Stimulated activated CD8-positive, alpha-beta memory T cell treated with anti-CD3 and anti-CD28 coated beads, Interleukin-2, amount 100 ng/mL, for 1 hour (primary cell): ENCODE measurements at places on chromosomes 5 and 9.

DNA sequence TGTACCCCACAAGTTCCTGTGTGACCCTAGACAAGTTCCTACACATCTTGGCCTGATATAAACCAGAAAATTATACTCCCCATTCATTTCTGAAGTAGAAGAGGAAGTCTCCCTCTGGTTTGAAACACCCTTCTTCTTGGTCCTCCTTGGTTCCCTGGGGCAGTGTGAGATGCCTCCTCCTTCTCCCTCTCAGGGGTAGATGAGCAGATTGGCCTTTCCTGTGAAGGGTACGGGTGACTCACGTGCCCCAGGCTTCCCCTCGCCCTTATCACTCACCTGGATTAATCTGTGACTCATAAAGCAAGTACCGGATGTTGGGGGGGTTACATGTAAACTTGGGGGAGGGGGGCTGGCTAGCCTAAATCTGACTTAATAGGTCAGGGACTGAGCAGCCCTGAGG is 11.1 kb upstream of the AQP3 start:
- DNase-seq, result peak; percentile 50

- no peak for DNase-seq
Measured at GRCh38 chr9:85451680-85452079, 290.1 kb downstream of the AGTPBP1 start.

DNA sequence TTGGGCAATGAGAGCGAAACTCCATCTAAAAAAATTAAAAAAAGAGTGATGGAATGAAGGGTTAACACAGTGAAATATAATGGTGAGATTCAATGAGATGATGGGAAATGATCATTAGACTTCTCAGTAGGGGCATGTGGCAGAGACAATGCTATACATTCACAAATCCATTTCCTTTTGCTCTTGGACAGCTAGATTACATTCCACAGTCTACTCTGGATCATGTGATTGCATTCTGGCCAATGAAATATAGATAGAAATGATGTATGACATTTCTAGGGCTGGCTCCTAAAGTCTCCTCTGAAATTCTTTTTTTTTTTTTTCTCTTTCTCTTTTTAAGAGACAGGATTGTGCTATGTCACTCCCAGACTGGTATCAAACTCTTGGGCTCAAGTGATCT is 3.8 kb upstream of the GALT start:
- no peak for DNase-seq

GRCh38 chr5:12883395-12883794 is 979.1 kb upstream of the CTNND2 start:
- DNase-seq, result no peak

- no peak for DNase-seq
Measured at GRCh38 chr9:83342006-83342405, 196.2 kb downstream of the FRMD3 start.

- DNase-seq, result no peak
Measured at GRCh38 chr5:57956636-57957035, 474.0 kb upstream of the ACTBL2 start.

- peak; percentile 66 for DNase-seq
Measured at GRCh38 chr9:127927201-127927987, 3.2 kb downstream of the PIP5KL1 start.

- no peak for DNase-seq
Measured at GRCh38 chr5:94618029-94618492, 343 bp downstream of the KIAA0825 start.

GRCh38 chr5:78747055-78747454 is 98.5 kb upstream of the LHFPL2 start:
- no peak for DNase-seq

GRCh38 chr9:18855656-18856055 is 177.4 kb downstream of the SAXO1 start:
- no peak for DNase-seq

DNA sequence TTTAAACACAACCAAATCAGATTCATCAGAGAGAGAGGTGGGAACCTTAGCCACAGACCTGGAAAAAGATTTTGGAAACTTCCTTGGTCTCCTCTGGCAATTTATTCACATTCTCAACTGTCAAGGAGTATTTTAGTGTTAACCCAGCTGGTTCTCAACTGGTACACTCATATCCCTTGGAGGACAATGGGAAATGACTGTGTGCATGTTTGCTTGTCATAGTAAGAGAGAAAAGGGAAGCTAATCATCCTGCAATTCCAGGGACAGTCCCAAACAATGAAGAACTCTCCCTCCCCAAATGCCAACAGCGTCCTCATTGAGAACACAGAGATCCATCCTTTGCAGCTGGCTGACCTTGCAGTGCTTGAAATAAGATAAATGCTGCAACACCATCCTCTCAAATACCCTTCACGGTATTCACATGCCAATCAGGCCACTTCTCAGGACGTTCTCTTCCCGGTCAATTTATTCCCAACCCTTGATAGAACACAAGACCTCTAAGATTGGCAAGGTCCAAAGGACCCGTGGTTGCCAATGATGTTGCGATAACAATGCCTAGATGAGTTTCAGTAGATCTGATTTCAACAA is 75.5 kb downstream of the EPB41L4B start:
- no peak for DNase-seq

GRCh38 chr5:90548069-90548593 is 10.5 kb upstream of the ADGRV1 start:
- DNase-seq, result no peak

DNA sequence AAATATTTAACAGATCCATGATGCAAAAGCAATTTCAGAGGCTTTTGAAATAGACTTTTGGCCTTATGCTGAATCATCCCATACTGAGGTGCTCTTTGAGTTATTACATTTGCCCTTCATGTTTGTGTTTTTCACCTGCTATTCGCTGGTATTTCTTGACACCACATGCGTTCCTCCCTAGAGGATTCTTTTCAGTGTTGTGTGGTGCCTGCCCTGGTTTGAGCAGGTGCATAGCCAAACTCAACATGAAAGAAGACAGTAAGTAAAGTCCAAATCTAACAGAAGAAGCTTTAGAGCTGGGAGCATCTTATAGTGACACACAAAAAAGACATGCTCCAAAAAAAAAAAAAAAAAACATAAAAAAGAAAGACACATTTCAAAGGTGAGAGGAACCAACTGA is 796.3 kb downstream of the SEMA5A start:
- no peak for DNase-seq

DNA sequence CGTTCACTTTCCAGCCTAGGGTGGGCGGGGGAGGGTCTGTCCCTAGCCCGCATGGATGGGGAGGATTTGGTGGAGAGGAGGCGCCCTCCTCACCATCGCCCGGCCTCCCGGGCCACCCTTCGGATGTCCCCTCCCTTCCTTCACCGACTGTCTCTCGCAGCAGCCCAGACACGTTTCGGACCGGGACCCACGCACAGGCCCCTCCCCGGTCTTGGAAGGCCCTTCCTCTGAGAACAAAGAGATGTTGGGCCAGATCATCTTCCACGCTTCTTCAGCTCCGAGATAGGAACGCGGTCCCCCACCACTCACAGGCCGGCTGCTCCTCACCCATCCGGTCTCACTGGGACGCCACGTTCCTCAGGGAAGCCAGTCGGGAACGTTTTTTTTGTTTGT is 640 bp upstream of the DPM2 start:
- DNase-seq, result no peak

GRCh38 chr5:8961219-8961618 is 584.7 kb downstream of the SEMA5A start:
- DNase-seq, result no peak

DNA sequence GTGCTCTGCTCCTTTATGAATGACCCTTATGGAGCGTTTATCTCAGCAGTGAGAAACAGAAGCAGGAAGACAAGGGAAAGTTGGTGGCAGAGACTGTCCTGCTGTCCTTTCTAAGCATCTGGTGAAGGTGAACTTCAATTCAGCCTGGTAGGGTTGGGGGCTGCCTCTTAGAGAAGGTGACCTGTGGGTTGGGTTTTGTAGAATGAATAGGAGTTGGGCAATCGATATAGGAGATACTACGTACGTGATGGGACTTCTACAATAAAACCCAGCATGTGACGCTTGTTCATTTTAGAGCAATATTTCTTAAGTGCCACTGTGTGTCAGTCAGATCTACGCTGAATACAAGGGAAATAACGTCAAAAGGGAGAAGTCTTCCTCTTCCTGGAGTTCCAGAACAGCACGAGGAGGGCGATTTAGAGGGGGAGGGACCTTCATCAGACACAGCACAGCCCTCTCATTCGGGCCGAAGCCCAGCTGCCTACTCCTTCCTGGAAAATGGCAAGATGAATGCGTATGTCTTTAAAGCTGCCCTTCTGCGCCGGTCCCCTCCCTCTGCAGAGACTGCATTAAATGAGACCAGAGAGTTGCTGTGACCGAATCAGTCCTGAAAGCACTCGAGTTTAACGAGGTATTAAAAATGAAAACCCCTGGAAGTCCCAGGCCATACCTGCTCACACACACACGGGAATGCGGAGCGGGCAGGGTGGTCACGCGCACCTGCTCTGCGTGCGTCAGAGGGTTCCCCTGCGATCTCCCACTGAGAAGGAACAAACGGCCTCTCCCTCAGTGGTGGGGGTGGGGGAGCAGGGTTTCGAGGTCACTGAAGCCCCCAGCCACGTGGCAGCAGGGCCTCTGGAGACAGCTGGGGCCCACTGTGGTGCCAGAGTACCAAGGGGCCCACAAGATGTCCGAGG is 85.3 kb upstream of the SARDH start:
- DNase-seq, result no peak

GRCh38 chr9:99106044-99106375 is 1.1 kb downstream of the TGFBR1 start:
- no peak for DNase-seq

GRCh38 chr9:114701988-114702387 is 20.0 kb upstream of the TEX48 start:
- DNase-seq, result no peak

DNA sequence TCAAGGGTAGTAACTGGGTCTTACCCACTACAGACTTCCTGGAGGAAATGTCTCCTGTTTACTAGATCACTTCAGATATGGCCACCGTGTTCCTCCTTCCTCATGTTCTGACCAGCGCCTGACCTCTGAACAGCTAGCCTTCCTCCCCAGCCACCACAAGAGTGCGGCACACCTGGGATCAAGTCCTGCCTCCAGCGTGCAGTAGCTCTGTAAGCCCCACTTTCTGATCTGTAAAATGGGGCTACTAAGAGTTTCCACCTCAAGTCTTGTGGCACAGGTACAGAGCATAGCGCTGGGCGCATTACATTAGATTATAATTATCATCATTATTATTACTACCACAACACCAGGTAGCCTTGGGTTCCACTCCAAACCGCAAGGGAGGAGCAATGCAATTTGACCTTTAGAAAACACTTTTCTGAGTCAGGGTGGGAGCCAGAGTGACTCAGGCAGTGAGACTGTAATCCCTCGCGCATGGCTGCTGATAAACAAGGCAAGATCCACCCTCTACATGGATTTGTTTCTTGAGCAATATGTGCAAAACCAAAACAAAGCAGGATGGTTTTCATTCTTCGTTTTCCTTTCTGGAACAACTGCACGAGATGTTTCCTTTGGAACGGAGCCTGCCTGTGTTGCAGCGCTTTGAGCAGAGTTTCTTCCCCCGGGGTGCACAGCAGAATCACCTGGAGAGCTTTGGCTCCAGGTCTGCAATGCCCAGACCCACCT is 65.0 kb upstream of the ANGPTL2 start:
- DNase-seq, result no peak

- DNase-seq, result no peak
Measured at GRCh38 chr9:121754655-121755436, 103.4 kb downstream of the DAB2IP start.

- DNase-seq, result no peak
Measured at GRCh38 chr5:142403583-142403982, 78.8 kb upstream of the SPRY4 start.
